ENCODE measurements at places on chromosomes 3 and 15. TPM values are rescaled to one million over a fixed set of nuclear protein-coding genes. Genes with fewer than 3 reads are reported as not detected.

GOLGA6B gene
- not detected for total RNA-seq

GOLGA8J gene
- 0.36 TPM for total RNA-seq

CORO2B gene
- 30.2 TPM for total RNA-seq

APH1B gene
- total RNA-seq = 22.2 TPM

CCDC51 gene
- total RNA-seq = 6.0 TPM

TMEM108 gene
- total RNA-seq = 9.1 TPM

NANOGP8 gene
- 0.91 TPM for total RNA-seq

TRAT1 gene
- total RNA-seq = not detected

SEC22A gene
- 45.0 TPM for total RNA-seq

TUSC7 gene
- total RNA-seq = not detected

IGSF10 gene
- total RNA-seq = 3.9 TPM

ALG1L2 gene
- 0.91 TPM for total RNA-seq

C3orf85 gene
- not detected for total RNA-seq

SLC6A11 gene
- 43.1 TPM for total RNA-seq

PROK2 gene
- 0.64 TPM for total RNA-seq

NR1I2 gene
- 0.36 TPM for total RNA-seq

ZNF774 gene
- 6.1 TPM for total RNA-seq

SOX14 gene
- total RNA-seq = 0.73 TPM

CCR5 gene
- not detected for total RNA-seq

HES1 gene
- 14.3 TPM for total RNA-seq

SHF gene
- total RNA-seq = 82.7 TPM

AADACL2 gene
- total RNA-seq = not detected

SH3GL3 gene
- total RNA-seq = 23.7 TPM

GPR62 gene
- total RNA-seq = 0.18 TPM

IL5RA gene
- 3.1 TPM for total RNA-seq

LOXL1 gene
- total RNA-seq = 5.5 TPM

SPPL2A gene
- 34.8 TPM for total RNA-seq

SCN5A gene
- 2.3 TPM for total RNA-seq

ZIC1 gene
- 662 TPM for total RNA-seq

LINGO1 gene
- total RNA-seq = 30.1 TPM

DGKG gene
- 14.9 TPM for total RNA-seq

CD200 gene
- total RNA-seq = 49.4 TPM

CYB561D2 gene
- 10.1 TPM for total RNA-seq

MESP2 gene
- 0.27 TPM for total RNA-seq

PIGZ gene
- total RNA-seq = 3.1 TPM

FBXW12 gene
- 1.2 TPM for total RNA-seq

ZNF860 gene
- 1.8 TPM for total RNA-seq

LIPH gene
- total RNA-seq = not detected

IL16 gene
- 1.8 TPM for total RNA-seq

All from cerebellum (tissue), 4 donors.